ENCODE measurements at places on chromosomes 7 and 10. TPM values are rescaled to one million over a fixed set of nuclear protein-coding genes. Genes with fewer than 3 reads are reported as not detected.

TMEM184A gene
- total RNA-seq: under 0.01 TPM

DNA sequence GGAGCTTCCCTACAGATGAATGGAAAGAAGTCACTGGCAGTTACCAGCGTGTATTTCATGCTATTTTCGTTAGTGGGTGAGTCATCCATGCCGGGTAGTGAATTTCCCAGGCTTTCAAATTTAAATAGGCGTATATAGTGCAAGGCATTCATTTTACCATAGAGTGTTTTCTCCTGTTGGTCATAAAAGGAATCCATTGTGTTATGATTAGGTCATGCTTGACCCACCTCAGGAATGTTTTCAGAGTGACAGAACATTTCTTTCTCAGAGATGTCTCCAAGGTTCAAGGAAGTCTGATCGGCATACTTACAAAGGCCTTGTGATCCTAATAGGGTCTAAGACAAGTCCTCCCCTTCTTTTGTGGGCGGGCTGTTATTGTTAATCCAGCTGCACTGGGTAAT lies 110.7 kb downstream of the AKR1D1 start:
- DNase-seq: peak; percentile 21

PTPN20 gene
- total RNA-seq: 1.4 TPM

GIMAP2 gene
- total RNA-seq: 42.3 TPM

- DNase-seq: no peak
Observed at GRCh38 chr10:111261081-111261615, 184.3 kb downstream of the ADRA2A start.

KLF14 gene
- not detected for total RNA-seq

GRCh38 chr10:122055252-122055651 lies 66.3 kb downstream of the TACC2 start:
- no peak for DNase-seq

ST8SIA6 gene
- total RNA-seq: 0.87 TPM

FAM20C gene
- 0.79 TPM for total RNA-seq

SPDYE2 gene
- not detected for total RNA-seq

GRCh38 chr7:117960351-117960750 lies 87.1 kb upstream of the CTTNBP2 start:
- DNase-seq: no peak

Data from lung microvascular endothelial cell (primary cell).